ENCODE measurements at places on chromosomes 5 and 9. TPM values are rescaled to one million over a fixed set of nuclear protein-coding genes. Genes with fewer than 3 reads are reported as not detected.

DNA sequence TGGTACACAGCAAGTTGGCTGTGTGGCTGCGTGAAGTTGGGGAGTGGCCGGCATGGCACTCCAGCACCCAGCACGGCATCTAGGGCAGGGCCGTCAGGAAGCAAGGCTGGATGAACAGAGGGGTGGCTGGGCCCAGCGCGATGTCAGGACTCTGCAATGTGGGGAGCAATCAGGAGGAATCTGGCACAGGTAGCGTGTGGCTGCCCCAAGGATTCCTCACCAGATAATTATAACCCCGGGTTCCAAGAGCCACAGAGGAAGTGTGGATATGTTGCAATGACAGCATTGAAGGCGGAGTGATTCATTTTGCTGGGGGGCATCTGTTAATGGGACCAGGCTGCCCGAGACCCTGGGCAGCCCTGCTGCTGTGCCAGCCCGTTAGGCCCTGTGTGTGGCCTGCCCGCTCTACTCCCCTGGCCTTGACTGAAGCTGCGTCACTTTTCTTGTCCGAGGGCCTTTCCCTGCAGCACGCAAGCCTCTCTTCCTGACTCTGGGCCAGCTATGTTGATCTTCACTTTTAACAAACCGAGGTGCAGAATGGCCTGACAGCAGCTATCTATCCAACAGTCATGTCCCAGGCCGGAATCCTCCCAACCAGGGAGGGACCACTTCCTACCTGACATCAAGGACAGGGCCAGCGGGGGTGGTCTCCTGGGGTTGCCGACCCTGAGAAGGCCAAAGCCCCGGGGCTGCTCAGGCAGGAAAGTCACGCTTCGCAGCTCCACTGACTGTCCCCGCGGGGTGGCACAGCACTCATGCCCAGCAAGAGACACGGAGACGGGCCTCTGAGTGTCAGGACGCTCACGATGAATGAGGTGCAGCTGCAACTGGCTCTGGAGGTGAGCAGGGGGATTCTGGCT, 118.0 kb upstream of the PHYKPL start:
- no peak for DNase-seq

GRCh38 chr9:3762076-3762475, 236.3 kb upstream of the RFX3 start:
- DNase-seq, result no peak

DNA sequence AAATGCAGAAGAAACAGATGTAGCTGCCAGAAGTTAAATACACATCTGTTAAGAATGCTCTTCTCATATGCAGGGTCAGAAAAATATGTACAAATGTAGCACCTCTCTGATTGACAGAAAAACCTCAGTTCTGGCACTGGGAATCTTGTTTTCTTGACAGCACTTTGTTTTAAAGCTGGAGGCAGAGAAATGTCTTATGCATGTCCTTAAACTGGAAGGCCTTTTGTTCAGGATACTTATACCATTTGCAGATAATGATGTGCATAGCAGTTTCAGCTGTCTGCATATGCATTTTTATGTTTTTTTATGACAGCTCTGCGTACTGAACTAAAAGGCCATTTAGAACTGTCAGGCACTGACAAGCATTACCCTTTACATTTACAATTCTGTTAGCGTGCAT, 567.9 kb downstream of the EBF1 start:
- DNase-seq, result no peak

GRCh38 chr5:56816546-56817081, 1.3 kb downstream of the MAP3K1 start:
- DNase-seq, result no peak

The DBH gene
- polyA plus RNA-seq, result 0.72 TPM

The MPDZ gene
- polyA plus RNA-seq, result 42.9 TPM

DNA sequence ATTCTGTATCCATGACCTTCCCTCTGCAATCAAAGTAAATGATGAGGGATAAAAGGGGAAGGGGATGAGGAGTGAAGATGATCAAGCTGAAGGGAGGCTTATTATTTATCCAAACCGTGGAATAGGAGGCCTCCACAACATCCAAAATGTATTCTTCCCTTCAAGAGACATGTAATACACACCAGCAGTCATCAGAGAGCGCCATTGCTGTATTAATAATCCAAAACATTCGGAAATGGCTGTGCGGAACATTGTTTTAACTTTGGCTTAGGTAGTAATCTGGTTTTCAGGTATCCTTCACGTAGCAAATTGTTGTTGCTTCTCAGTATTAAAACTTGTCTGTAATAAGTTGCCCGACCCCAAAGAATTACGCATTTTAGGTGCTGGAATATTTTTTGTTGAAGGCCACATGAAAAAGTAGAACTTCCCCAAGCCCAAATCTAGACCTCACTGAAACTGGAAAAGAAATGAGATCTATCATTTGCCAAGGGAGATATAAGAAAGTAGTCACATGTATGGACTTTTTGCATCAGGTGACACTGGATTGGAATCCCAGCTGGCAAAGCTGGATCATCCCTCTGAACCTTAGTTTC, 2.6 kb upstream of the BOD1 start:
- peak; percentile 34 for DNase-seq

All from forelimb muscle (tissue), 1 donor.